ENCODE measurements at places on chromosomes 6 and 20.
A peak's percentile ranks its signal among the peaks of the same experiment; 100 is the strongest.

GRCh38 chr6:38933426-38933825 is 115.2 kb upstream of the GLP1R start:
- no peak for DNase-seq

DNA sequence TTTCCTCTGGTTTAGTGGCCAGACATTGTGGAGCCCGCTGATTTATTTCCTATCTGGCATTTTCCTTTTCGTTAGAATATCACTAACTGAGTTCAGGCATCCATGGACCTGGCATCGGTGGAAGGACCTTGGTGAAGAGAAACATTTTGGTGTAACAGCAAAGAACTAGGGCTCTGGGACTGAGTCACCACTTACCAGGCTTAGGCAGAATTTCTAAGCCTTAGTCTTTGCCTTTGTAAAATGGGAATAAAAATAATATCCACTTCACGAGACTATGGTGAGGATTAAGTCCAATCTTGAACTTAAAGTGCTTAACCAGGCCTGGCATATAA is 42.0 kb upstream of the ENPP1 start:
- no peak for DNase-seq

DNA sequence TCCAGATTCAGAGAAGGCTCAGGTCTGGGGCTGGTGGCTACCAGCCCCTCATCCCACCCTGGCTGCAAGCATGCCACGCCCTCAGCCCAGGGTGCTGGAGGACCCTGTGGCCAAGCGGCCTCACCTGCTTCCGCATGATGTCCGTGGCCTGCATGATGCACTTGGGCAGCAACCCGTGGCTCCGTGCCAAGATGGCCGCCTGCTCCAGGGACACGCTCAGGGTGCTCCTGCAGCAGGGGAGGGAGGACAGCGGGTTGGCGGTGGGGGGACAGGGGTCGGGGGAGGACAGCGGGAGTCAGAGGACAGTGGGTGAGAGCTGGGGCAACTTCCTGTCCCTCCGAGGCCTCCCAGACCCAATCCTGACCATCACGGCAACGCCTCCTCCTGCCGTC is 200.1 kb downstream of the PREX1 start:
- no peak for DNase-seq

DNA sequence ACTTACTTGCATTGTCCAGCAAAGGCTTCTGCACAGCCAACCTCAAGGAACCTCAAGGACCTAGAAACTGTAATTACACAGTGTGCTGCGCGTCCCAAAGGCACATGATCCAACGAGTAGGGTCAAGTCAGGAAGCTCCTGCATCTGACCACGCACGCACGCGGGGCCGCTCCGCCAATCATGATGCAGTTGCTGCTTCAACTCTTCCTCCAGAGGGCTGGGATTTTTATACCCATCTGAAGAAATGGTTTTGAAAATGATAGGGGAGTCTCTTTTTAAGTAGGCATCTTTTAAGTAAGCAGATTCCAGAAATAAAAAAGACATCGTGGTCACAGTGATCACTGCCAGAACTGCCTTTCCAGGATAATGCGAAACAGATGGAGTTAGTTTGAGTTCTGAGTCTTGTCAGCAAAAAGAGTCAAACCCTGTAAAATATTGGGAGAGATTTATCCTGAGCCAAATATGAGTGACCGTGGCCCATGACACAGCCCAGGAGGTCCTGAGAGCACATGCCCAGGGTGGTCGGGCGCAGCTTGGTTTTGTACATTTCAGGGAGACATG is 34.0 kb downstream of the KIF25 start:
- DNase-seq = no peak

DNA sequence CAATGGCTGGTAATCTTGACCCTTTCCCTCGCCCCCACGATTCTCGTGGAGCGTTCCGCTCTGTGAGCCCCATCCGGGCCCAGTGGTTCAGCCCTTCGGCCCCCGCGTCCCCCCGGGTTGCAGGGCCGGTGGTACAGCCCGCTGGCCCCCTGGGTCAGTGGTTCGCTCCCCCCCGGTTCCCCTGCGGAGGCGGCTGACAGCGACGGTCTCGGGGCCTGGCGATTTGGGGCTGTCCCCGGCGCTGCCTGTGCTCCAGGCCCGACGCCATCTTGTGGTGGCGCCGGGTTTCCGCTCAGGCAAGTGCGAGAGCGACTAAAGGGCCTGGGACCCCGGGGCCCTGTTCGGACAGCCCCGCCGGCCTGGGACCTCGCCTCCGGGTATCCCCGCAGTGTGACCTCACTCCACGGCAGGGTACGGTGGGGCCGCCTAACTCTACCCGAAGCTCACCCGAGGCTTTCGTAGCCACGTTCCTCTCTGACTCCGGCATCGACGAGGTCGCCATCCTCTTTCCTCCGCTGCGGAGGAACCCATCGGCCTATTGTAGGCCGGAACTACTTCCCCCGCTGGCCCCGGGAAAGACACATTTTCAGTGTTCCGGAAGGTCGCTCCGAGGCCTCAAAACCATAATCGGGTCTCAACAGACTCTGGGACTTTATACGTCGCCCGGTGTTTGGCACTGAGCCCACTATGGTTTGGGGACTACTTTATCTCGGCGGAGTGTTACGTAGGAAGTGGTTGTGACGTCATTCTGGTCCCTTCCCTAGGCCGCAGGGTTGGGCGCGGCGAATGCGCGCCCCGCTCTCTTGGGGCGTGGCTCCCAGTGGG is at the start of gene ZNF335:
Gene ZNF335, minus strand, starts transcription at position 529 of the 825 bp plus-strand sequence. CDS start 793 bp downstream, outside the sequence.
- peak; percentile 96 for DNase-seq

- no peak for DNase-seq
Measured at GRCh38 chr6:108502832-108503231, 57.9 kb upstream of the FOXO3 start.

Data from stimulated activated CD8-positive, alpha-beta memory T cell treated with anti-CD3 and anti-CD28 coated beads, Interleukin-4, amount 100 ng/mL, for 48 hours (primary cell).